ENCODE measurements at places on chromosomes 7 and 10. TPM values are rescaled to one million over a fixed set of nuclear protein-coding genes. Genes with fewer than 3 reads are reported as not detected.

The CHAT gene
- 0.63 TPM for total RNA-seq

The MARVELD1 gene
- total RNA-seq = 5.0 TPM

The ITGA8 gene
- total RNA-seq = 2.8 TPM

The KLLN gene
- 0.63 TPM for total RNA-seq

The FAM180A gene
- total RNA-seq = not detected

The PRR15 gene
- not detected for total RNA-seq

Measured in parietal lobe (tissue), 2 donors.